Stimulated activated naive CD4-positive, alpha-beta T cell treated with Interleukin-2 at 50 U/mL for 16 hours (primary cell): ENCODE measurements at places on chromosomes 5 and 9.

DNA sequence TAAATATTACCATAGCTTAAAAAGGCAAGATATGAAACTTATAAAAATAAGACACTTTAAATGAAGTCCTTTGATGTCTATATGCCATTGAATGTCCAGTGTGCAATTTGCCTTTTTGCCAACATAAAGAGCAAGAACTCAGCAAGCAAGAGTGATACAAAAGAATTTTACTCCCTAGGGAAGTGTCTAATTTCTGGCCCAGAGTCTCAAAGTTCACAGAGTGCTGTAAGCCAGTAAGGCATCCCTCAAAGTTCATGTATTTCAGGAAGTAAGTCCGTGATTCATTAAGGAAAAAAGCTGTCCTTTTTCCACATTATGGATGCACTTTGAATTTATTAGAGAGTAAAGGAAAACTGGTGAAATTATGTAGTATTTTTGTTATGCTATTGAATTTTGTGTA, 185.2 kb downstream of the CCDC171 start:
- no peak for DNase-seq

DNA sequence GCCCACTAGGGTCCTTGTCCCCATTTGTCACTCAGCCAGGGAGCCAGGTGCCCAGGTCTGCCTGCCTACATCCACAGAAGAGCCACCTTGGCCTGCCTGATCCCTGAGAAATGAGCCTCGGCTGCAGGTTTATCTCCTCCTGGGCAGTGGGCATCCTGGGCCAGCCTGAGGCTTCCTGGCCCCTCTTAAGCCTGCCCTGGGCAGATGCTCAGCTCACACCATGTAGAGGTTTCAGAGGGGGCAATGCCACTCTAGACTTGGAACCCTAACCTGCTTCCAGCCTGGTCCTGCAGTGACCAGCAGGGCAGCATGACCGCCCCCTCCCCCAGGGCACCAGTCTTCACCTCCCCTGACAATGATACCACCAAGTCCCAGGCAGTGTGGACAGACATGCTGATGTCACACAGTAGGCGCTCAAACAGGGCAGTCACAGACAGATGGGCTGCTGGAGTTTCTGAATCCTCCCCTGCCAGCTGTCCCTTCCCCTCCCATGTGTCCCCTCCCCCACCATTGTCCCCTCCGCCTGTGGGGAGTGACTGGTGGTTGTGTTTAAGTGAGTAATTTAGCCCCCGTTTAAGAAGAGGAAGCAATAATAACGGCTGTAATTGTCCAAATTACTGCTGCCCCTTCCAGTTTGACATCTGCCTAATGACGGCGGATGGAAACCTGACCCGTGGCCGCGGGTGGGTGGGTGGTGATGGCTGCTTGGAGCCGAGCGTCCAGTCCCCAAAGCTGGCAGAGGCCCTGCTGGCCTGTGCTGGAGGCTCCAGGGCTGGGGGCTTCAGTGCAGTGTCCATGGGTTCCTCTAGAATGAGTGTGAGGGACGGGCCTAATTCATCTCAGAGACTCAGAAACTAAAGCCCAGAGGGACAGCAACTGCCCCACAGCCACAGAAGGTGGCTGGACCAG, 147.7 kb downstream of the BARX1 start:
- DNase-seq = no peak

DNA sequence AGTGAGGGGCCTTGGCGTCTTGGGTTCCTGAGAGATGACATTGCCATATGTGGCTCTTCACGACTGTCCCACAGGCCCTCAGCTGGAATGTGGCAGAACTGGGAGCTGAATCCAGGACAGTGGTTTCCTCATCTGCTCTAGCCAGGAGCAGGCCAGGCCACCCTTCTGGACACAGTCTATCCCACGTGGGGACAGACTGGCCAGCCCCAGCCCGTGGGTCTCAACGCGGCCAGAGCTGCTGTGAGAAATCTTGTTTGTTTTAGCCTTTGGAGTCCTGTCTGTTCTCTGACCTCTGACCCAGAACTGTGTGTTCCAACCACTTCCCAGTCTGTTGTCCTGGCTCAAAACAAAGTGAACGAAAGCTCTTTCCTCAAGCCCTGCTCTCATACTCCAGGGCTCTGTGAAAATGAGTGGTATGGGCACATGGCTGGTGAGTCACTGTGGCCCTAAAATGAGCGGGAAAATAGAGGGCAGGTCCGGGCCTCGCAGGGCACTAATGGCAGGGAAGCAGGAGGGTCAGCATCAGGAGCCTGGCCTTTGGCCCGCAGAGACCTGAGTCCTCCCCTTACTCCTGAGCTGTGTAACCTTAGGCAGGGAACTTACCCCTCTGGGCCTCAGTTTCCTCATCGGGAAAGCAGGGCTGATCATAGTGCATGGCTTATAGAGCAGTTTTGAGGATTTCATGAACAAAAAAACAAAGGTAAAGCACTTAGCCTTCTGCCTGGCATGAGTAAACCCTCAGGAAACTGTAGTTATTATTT, 34.8 kb upstream of the GLRX start:
- no peak for DNase-seq

DNA sequence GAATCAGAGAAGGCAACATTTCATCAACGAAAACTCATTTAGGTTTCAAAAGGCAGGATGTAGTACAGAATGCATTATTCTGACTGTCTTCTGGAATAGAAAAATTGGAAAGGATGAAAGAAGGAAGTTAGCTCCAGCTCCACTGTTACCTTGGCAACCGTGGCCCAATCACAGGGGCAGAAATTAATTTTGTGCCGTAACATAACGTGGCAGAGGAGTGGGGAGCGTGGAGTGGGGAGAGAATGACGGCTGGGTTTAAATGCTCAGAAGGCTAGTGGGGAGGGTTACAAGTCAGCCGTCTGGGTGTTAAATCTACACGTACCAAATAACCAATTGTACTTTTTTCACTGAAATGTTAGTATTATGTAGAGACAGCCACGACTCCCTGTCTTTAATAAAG, 32.3 kb upstream of the EQTN start:
- no peak for DNase-seq

DNA sequence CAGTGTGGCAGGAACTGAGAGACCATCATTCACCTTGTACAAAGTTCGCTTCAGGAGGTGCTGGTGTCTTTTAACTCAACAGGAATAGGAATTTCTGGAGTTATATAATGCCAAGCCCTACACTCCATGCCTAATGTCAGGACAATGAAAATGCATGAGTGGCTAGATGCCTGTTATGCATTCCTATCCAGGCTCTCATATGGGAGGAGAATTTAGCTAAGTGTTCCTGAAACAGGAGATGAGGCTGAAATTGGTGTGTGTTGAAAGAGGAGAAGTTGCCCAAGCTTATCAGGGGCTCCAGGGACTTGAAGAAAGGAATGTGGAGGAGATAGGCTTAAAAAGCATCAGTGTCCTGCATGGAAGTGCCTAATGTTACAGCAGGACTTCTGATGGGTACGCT, 26.8 kb upstream of the PRUNE2 start:
- no peak for DNase-seq

- DNase-seq = no peak
Observed at GRCh38 chr9:79989079-79989478, 417.3 kb downstream of the TLE4 start.

GRCh38 chr5:176427971-176428370, 11.6 kb upstream of the CLTB start:
- no peak for DNase-seq

DNA sequence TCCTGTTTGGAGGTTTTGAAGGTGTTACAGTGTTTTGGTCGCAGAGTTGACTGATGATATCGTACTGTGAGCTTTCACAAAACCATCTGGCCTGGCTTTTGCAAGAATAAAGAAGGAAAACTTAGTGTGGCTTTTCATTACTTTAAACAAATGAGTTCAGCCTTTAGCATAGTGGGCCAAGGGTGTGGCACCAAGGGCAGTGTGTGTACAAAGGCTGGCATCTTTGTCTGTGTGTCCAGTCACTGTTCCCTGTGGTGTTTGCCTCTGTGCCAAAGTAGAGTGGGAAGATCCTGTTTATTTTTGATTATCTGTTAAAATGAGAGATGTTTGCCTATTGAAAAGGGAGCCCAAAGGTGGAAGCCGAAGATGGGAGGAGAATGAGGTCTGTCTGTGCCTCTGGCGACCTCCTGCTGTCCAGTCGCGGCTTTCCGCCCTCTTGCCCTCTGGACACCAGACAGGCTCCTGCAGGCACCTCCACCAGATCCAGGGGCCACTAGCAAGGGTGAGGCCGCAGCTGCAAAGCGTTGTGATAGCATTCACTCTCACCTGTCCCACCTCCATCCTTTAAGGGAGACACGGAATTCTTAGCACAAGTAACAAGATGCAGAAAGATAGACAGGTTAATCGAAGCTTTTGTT, 113.7 kb downstream of the TRIO start:
- no peak for DNase-seq

GRCh38 chr9:28215536-28216299, 642.4 kb upstream of the C9orf72 start:
- no peak for DNase-seq

GRCh38 chr9:86708918-86709835, 238.1 kb downstream of the GAS1 start:
- no peak for DNase-seq

- DNase-seq = no peak
Observed at GRCh38 chr5:116451905-116452450, 122.6 kb downstream of the SEMA6A start.

- no peak for DNase-seq
Observed at GRCh38 chr9:69213647-69214046, 39.6 kb downstream of the TJP2 start.

DNA sequence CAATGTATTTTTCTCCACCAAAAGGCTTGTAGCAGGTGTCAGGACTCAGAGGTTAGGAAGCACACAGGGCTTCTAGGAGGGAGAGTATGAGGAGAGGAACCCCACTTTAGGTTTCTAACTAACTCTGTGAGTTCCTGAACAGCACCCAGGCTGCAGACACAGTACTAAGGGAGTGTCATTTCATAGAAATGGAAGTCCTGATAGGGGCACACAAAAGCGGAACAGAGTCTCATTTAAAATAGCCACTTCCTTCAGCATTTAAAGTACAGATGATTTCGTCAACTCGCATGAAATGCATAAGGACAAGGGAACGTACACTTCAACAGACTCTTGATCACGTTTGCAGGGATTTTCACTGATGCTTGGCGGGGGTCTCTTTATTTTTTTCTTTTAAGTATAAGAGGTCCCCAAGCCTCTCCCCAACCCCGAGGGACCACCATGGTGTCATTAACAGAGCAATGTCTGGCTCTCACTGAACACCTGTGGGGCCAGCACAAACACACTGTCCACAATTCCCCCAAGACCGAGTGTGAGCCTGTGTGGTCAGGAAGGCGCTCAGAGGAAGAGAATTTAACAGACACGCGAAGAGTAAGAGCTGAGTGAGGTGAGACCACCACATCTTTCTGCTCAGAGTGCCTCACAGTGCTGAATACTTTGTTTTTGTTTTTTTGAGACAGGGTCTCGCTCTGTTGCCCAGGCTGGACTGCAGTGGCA, 82.3 kb downstream of the SECISBP2 start:
- no peak for DNase-seq

GRCh38 chr9:84310883-84311282, 29.7 kb downstream of the SLC28A3 start:
- no peak for DNase-seq

- DNase-seq = no peak
Observed at GRCh38 chr5:81080809-81081460, 120.8 kb downstream of the RASGRF2 start.

DNA sequence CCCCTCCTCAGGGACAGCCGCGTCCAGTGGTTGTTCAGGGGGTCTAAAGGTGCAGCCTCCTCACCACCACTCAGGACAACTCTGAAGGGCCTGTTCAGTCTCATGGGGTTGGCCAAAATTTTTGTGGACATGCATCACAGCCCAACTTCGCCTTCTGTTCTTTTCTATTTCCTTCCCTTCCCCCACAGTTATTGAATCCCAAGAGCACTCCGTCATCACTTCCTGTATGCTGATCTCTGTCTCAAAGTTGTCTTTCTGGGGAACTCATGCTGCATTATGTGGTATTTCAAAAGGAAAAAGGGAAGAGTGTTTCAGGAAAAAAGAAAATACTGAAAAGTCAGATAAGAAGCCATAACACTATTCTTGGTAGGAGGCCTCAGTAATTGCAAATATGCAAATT, 355.4 kb downstream of the CAAP1 start:
- no peak for DNase-seq

- DNase-seq = peak; percentile 65
Observed at GRCh38 chr9:127905788-127906191, 6.4 kb upstream of the ST6GALNAC6 start.

- DNase-seq = no peak
Observed at GRCh38 chr9:113635586-113635985, 172.1 kb downstream of the RGS3 start.

- DNase-seq = no peak
Observed at GRCh38 chr5:75262271-75262670, 25.6 kb upstream of the ANKRD31 start.

- no peak for DNase-seq
Observed at GRCh38 chr5:163915481-163915961, 410.1 kb downstream of the MAT2B start.

- DNase-seq = peak; percentile 9
Observed at GRCh38 chr9:69036309-69036708, 757 bp downstream of the FXN start.

GRCh38 chr5:96790961-96791504, 16.7 kb downstream of the ERAP1 start:
- no peak for DNase-seq

GRCh38 chr9:1606253-1606652, 408.9 kb upstream of the SMARCA2 start:
- DNase-seq = no peak

DNA sequence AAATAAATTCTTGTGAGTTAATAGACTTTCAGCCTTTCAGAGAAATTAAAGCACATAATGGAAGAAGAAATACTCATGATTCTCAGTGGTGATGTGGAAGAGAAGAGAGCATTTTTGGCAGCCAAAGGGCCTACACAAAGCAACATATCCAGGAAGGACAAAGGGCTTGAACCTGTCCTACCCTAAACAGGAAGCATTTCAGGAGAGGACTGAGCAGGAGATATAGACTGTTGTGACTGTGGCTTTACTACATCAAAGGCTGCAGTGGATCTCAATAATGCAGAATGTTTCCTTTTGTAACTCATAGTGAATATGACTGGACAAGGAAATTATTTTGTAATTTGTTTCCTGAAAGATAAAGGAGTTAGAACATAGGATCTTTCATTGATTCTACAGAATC, 1.3 kb upstream of the PARP8 start:
- no peak for DNase-seq

- no peak for DNase-seq
Observed at GRCh38 chr5:53932351-53932750, 371.9 kb downstream of the NDUFS4 start.

DNA sequence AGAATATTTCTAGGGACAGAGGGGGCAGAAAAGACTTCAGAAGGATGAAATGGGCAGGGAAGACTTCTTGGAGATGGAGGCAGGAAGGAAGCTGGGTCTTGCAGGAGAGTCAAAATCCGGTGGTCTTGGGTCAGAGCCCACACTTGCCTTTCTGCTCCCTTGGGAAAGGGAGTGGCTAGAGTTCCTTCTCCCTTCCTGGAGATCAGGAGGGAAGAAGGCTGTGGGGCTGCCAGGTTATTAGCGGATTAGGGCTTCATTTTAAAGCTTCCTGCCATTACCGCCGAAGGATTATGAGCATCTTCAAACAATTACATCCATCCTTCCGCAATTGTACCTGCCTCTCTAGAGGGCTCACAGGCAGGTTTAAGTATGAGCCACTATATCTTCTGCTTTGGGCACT, 19.2 kb upstream of the SYNPO start:
- DNase-seq = no peak
